Hematopoietic multipotent progenitor cell (in vitro differentiated cells): ENCODE measurements at places on chromosomes 2 and 18.
A peak's percentile ranks its signal among the peaks of the same experiment; 100 is the strongest.

DNA sequence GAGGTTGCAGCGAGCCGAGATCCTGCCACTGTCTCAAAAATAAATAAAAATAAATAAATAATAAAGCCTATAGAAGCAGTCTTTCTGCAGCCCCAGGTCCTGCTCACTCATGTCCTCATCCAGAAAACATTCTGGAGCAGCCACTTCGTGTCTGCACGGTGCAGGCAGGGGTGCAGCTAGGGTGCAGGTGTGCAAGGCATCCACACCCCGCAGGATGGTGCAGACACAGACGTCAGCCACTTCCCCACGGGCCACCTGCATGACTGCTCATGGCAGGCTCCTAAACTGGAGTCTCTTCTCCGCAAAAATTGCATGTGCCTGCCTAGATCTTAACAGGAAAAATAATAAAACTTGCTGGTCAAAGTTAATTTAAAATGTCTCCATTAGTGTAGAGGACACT is 80.2 kb upstream of the SNTG2 start:
- DNase-seq = no peak

DNA sequence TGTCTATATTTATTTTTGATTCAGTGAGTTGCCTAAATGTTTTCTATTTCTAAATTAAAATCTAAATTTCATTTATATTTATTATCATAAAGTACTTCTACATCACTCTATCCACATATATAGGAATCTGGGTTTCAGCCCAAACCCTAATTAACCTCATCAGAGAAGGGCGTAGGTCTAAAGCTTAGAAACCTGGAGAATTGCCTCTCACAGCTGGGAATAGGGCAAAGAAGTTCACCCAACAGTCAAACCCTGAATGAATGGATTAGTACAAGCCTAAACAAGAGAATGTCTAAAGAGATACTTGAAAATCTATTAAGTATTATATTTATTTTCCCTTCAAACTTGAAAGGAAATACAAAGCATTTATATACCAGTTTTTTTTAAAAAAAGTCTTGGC is 26.2 kb downstream of the TFPI start:
- DNase-seq = no peak

- DNase-seq = no peak
Observed at GRCh38 chr2:174788291-174788929, 24.1 kb upstream of the CHRNA1 start.

DNA sequence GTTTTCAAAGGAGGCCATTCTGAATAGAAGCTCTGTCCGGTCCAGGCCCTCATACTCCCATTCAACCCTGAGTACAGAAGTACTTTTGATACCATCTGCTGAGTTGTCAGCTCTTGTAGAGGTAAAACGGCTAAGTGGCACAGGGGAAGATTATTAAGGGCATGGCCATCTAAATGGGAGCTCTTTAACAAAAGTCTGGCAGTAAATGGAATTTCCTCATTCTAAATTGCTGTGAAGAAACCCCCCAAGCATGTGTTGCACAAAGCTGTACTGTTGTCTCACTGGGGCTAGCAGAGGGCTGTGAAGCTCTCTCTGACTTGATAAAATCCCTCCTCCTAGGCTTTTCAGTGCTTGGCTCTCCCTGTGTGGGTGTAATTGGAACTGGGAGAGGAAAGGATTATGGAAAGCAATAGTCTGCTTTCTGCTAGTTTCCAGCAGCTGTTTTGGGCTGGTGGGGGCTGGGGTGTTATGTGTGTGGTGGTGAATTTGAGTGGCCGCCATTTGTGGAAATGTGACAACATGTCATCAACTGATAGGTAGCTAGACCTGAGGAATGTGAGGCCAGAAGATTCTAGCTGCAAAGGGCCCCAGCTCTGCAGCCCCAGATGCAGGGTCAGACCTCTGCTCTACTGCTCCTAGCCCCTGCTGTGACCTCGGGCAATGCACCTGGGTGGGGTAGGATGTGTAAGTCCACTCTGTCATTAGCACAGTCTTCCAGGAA is 65.1 kb downstream of the MAP4K4 start:
- no peak for DNase-seq

GRCh38 chr2:149038442-149039212 is at the start of gene LYPD6B:
TSS of gene LYPD6B (plus strand) at chr2:149038699. CDS start at chr2:149130949, 92,250 bp downstream.
- DNase-seq = peak; percentile 28

- DNase-seq = no peak
Observed at GRCh38 chr2:171852366-171852888, 41.6 kb downstream of the SLC25A12 start.

DNA sequence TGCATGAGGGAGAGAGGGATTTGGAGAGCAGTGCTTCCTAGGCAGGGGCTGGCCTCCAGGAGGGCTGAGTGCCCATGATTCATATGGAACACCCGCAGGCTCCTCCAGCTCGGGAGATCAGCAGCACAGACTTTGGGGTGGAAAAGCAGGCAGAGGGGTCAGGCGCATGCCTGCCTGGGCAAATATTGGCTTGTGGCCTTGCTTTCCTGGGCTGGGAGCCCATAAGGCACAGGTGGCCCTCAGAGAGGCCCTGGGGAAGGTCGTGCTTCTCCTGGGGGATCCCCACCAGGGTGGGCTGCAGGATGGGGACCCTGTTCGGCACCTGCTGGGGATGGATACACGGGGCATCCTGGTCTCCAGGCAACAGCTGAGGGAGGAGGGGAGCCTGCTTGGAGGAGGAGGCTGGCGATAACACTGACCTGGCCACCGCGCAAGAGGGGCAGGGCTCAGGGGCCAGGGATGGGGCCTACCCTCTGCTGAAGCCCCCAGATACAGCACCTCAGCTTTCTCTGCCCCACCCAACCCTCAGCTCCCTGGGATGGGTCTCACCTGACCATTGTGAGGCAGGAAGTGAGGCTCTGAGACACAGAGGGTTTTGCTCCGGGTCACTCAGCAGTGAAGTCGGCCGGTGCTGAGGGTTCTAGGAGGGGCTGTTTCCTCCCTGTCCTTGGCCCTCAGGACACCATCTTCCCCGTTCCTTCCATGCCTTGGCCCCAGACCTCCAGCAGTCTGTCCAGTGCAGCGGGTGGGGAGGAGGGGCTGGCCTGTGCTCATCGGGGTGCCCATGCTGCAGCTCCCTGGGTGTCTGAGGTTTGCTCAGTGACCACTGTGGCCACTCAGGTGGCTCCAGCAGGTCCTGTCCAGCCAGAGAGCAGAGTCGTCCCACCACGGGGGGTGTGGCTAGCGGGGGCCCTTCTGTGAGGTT is 12.0 kb downstream of the AQP12A start:
- DNase-seq = no peak

DNA sequence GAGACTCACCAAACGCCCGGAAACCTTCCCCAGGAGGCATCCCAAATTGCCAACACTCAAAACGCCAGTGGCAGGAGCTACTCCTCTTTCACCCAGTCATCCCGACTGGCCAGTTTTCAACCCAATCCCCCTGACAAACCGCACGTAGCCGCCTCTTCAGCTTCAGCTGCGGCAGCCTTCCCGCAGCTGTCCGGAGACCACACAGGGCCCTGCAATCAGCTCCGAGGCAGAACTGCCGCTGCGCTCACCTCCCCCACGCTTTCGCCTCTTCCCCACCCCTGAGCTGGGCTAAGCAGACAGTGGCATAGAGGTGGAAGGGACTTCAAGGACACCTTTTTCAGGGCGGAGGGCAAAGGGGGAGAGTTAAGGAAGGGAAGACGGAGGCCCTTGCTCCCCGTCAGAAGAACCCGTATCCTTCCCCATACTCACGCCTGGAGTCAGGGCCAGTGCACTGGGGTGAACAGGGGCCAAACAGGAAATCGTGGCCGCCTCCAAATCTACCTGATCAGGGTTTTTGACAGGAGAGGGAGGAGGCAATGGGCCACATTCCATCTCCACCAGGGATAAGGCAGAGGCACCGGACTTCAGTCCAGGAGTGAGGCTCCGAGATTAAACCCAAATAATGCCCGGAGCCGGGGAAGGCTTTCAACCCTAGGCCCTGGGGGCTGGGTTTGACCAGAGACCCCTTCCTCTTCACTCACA is 16.9 kb downstream of the CYP26B1 start:
- DNase-seq = no peak

DNA sequence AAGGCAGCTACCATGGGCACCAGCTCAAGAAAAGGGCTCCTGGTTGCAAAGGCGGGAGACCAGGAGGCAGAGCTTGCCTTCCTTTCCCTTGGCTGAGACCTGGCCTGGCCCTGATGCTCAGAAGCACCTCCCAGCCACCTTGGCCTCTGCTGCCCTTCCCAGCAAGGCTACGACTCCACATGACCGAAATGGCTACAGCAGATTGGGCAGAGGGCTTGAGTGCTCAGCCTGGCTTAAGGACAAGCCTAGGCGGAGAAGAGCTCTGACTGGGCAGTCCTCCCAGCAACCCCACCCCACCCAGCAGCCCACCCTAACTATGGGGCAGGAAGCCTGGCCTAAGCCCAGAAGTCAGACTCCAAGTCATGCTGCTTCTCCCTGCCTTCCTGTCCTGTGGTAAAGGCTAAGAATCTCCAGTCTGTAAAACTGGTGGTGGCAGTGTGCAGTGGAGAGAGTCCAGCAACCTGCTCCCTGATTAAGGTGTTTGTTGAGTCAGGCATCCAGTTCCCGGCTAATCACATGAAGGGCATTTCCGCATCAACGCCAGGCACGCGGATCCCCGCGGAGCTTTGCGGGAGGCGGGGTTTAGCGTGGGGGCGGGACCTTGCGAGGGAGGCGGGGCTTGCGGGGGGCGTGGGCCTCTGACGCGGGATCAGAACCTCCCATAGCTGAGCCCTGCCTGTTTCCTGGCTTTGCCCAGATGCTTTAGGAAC is 256.0 kb downstream of the BCL11A start:
- DNase-seq = no peak

- DNase-seq = no peak
Observed at GRCh38 chr2:216620786-216621185, 12.4 kb upstream of the IGFBP2 start.

DNA sequence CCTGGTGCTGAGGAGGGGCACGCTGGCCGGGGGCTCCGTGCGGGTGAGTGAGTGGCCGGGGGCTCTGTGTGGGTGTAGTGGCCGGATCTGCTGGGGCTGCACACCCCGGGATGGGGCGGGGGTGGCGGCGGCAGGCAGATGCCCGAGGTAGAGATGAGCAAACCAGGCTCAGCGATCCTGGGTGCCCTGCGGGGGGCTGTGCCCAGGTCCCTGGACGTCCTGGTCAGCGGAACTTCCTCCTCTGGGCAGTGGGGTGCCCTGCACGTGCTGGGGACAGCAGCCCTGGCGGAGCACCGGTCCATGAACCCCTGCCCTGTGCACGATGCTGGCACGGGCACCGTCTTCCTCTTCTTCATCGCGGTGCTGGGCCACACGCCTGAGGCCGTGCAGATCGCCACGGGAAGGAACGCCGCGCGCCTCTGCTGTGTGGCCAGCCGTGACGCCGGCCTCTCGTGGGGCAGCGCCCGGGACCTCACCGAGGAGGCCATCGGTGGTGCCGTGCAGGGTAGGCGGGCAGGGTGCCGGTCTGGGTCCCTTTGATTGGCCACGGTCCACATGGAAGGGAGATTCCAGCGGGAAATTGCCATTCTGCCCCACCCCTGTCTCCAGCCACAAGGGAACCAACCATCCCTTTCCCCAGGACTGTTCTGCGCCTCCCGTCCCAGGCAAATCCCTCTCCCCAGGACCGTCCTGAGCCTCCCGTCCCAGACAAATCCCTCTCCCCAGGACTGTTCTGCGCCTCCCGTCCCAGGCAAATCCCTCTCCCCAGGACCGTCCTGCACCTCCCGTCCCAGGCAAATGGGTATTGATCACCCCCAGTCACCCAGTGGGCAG is 5.9 kb downstream of the NEU4 start:
- no peak for DNase-seq

DNA sequence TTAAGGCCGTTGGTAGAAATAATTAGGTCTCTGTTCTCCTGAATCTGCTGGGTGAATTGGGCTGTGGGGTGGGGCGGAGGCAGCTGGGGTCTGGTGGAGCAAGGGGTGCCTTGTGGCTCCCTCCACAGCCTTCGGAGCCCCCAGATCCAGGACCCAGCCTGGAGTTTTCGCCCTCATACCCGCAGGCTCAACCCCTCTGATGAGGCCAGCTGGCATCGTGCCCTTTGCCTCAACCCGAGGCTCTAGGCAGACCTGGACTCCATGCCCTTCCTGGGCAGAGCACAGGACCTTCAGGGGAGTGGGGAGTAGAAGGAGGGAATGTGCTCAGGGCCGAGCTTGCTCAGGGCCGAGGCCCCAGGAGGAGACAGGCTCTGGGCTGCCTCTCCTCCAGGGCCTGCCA is 50.3 kb upstream of the SMAD7 start:
- DNase-seq = no peak

- DNase-seq = no peak
Observed at GRCh38 chr2:204019572-204020501, 83.3 kb downstream of the ICOS start.

- no peak for DNase-seq
Observed at GRCh38 chr2:32248299-32248698, 16.4 kb downstream of the NLRC4 start.

DNA sequence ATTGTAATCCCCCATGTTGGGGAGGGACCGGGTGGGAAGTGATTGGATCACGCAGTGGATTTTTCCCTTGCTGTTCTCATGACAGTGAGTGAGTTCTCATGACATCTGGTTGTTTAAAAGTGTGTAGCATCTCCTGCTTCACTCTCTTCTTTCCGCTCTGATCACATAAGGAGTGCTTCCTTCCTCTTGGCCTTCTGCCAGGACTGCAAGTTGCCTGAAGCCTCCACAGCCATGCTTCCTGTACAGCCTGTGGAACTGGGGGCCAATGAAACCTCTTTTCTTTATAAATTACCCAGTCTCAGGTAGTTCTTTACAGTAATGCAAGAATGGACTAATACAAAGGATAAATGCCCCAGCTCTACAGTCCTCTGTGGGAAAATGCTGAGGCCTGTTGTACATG is 437.5 kb upstream of the NXPH2 start:
- DNase-seq = no peak

- no peak for DNase-seq
Observed at GRCh38 chr2:101610750-101611315, 86.7 kb upstream of the MAP4K4 start.

GRCh38 chr2:144705328-144706245 is 185.7 kb upstream of the ZEB2 start:
- no peak for DNase-seq

GRCh38 chr2:203728321-203728720 is 21.9 kb downstream of the CD28 start:
- no peak for DNase-seq

- DNase-seq = no peak
Observed at GRCh38 chr2:189685540-189686229, 11.2 kb downstream of the ANKAR start.

- DNase-seq = no peak
Observed at GRCh38 chr2:159755788-159756187, 42.2 kb downstream of the CD302 start.

DNA sequence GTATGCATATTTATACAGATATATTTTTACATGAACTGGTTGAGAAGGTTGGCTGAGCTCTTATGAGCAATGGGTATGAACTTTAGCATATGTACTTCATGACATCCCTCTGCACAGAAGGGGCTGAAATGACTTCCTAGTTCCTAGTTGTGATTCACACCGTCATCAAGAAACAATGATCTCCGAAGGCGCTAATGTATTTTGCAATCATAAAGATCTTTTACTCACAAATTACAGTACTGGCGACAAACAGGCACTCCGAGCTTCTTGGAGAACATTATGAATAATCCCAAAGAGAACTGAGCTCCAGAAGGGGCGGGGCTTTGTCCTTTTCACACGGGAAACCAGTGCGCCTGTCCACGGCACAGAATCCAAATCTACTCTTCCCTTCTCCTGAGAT is 18.1 kb downstream of the BCL2 start:
- DNase-seq = no peak

GRCh38 chr18:56224669-56225561 is 413.5 kb downstream of the TXNL1 start:
- no peak for DNase-seq
